ENCODE measurements at places on chromosomes 3 and 15.
A peak's percentile ranks its signal among the peaks of the same experiment; 100 is the strongest.

- DNase-seq, result no peak
These were observed 43.0 kb upstream of the UTS2B start for GRCh38 chr3:191373327-191373726.

GRCh38 chr15:59993950-59994401 is 10.1 kb upstream of the FOXB1 start:
- no peak for DNase-seq

DNA sequence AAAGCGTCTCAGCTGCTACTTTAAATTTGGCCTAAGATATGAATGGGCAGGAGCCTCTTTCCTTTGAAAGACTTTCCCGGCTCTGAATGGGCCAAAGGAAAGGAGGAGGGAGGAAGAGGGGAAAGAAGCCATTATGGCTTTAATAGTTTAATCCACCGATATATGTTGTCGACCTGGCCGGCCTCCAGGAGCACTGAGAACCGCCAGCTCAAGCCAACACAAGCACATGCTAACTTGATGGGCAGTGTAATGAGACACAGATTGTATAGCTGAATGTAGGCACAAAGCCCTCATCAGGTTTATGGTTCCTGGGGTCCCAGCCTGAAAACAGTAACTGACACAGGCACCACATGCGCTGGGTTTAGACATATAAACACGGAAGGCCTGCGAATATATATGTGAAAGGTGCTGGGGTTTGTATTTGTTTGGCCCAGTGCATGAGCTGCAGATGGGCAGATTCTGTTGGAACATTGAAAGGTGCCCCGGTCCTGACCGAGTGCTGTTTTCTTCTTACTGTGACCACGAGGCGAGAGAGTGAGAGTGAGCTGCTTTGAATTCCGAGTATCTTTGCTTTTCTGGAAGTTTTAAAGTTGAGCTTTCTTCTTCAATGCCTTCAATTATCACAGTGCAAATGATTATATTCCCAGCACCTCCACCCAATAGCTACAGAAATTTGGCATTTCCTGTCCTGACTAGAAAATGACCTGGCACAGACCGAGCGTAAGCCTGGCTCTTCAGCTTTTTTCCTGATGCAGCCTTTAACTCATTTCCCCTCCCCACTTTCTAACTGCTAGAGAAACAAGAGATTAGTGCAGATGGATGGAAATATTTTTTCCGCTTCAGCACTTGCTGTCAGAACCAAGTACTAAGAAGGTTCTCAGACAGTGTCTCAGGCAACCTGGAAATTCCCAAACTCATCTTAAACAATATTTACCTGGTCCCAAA is 267.3 kb downstream of the RORA start:
- no peak for DNase-seq

DNA sequence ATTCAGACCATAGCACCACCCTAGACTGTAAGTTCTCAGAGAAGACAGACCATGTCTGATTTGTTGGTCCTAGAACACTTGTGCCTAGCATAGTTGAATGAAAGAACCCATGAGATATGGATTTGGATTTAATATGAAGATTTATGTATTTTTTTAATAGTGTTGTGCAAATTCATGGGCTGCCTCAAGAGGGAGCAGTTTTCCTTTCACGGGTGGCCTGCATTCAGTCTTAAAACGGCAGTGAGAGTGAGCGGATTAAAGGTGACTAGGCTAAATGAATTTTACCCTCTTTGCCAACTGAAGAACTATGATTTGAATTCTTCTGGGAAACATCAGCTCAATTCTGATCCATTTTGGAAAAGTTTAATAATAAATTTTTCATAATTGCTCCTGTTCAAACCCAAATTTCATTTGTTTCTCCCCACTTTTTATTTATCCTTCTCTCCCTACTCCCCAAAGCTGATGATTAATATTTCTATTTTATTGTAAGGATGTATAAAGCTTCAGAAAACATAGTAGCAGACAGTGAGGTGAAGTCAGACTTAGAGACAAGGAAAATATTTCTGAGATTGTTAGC is 67.3 kb downstream of the MORC1 start:
- DNase-seq, result no peak

DNA sequence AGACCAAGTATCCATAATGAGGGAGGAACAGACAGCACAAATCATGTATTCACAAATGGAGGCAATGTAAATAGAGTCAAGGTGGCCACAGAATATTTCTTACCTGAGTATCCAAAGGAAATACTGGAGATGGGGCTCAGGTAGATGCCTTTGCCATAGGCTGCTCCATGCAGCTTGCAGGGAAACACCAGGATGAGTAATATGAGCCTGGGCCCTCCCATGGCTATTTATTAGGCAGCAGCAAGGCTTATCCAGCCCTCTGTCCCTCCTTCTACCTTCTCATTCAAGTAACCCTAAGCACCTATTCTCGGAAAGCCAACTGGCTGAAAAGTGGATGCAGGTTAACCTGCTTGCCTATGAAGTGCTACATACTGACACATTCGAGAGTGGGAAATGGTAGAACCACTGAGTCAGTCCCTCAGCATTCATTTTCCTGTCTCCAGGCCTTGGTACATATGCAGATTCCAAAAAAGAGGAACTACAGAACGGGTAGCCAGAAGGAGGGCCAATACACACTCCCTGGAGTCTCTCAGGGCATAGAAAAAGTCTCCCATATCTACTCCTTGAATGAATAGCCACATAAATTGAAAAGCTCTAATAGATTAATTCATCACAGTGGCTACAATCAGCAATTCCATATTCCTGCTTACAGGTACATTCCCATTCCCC is 18.3 kb upstream of the PKM start:
- no peak for DNase-seq

GRCh38 chr15:73403171-73403570 is 34.4 kb upstream of the HCN4 start:
- no peak for DNase-seq

GRCh38 chr3:13532631-13533030 is 16.3 kb upstream of the FBLN2 start:
- no peak for DNase-seq

DNA sequence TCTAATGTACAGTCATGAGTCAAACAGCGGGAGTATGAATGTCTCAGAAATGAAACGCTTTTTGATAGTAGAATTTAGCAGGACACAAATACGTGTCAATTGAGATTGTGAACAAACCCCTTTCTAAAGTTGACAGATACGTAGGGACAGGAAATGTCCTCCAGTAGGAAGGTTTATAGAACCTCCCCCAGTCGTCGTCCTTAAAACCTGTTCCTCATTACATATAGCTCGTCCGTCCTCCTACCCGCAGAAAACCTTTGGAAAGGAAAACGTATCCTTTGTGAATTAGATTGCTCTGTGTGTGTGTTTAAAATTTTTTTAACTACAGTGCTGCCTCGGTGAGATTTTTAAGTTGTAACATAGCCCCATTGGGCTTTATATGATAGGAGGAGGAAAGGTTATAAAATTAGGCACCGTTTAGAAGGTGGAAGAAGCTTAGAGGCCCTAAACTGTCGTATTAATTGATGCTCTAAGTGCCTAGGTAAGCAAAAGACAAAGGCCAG is 4.1 kb downstream of the UBE2E1 start:
- DNase-seq, result no peak

GRCh38 chr15:68666812-68667450 is 88.1 kb downstream of the CORO2B start:
- no peak for DNase-seq

DNA sequence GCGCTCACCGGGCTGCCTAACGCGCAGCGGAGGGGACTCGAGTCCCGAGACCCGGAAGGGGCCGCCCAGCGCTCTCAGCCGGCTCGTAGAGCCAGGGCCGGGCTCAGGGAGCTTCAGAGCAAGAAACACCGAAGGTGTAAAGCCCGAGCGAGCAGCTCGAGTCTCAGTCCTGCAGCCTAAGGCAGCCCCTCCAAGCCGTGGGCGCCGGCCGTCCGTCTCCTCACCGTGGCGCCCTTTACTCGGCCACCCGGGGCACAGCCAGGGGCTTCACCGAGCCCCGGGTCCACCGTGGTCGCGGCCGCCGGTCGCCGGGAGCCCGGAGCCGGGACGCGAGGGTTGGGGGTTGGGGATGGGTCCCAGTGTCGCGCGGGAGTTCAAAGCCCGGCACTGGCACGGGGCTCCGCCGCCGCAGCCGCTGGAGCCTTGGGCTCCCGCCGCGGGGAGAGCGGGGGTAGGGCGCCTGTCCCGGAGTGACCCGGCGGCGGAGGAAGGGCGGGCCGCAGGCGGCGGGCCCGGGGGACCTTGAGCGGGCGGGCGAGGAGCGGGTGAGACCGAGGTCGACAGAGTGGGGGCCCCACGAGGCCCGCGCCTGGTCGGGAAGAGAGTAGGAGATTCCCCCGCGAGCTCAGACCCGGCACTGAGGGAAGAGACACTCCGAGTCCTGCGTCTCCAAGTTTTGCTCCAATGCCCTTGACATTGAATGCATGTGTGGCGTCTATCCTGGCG is 26.9 kb upstream of the THRB start:
- no peak for DNase-seq

GRCh38 chr3:160472344-160472743 is 22.8 kb upstream of the TRIM59 start:
- DNase-seq, result no peak

DNA sequence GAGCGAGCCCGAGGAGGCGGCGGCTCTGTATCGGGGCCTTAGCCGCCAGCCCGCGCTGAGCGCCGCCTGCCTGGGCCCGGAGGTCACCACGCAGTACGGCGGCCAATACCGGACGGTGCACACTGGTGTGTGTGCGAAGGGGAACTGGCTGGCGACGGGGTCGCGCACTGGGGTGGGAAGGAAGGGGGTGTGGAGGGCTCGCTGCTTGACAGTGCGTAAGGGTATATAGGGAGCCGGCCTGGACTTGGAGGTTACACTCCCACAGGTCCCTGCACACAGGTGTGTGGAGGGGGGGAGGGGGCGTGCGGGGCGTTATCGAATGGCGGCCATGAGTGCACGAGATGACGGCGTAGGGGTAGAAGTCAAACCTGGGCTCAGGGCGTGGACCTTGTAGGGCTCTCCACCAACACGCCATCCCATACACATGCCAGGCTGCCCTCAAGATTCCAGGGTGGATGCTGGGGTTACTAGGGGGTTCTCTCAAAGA is 389 bp downstream of the APEH start:
- DNase-seq, result no peak

DNA sequence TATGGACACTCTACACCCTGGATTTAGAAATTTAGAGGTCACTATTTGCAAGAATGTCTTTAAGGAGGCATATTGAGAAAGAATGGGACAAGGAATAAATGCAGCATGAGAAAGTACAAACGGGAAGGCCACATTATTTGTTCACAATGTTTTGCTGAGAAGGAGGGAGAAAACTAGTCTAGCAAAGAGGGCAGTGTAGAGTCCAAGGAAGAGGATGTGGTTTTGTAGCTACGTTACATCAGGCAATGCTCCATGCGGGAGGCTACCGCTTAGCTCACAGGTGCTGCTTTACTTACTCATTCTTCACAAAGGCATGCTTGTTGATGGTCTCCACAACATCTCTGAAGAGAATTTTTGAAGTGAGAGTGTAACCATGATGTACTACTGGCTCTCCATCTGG is 191.1 kb downstream of the PLCH1 start:
- DNase-seq, result no peak

DNA sequence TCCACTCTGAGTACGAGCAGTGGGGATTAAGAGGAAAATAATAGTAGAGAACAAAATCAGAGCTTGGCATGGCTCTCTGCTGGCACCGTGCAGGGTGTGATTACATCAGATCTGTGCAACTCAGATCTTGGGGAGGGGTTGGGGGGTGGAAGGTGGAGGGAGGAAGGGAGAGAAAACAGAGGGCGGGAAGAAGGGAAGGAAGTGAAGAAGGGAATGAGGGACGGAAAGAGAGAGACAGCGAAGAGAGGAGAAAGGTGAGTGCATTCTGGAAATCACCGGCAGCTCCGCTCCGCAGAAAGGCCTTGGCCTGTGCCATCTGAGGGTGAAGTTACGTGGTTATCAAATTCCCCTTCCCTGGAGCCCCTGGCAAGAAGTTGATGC is 31.0 kb upstream of the ADAMTS17 start:
- no peak for DNase-seq

DNA sequence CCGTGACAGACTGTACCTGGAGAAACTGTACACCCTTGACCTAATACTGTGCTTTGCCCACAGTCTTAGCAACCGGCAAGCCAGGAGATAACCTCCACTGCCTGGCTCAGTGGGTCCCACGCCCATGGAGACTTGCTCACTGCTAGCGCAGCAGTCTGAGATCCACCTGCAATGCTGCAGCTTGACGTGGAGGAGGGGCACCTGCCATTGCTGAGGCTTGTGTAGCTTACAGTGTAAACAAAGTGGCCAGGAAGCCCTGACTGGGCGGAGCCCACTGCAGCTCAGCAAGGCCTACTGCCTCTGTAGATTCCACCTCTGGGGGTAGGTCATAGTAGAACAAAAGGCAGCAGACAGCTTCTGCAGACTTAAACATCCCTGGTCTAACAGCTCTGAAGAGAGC is 189.3 kb downstream of the EDEM1 start:
- DNase-seq, result no peak

- no peak for DNase-seq
These were observed 32.1 kb downstream of the KY start for GRCh38 chr3:134618478-134619300.

- no peak for DNase-seq
These were observed 217.9 kb downstream of the SATB1 start for GRCh38 chr3:18207226-18207625.

DNA sequence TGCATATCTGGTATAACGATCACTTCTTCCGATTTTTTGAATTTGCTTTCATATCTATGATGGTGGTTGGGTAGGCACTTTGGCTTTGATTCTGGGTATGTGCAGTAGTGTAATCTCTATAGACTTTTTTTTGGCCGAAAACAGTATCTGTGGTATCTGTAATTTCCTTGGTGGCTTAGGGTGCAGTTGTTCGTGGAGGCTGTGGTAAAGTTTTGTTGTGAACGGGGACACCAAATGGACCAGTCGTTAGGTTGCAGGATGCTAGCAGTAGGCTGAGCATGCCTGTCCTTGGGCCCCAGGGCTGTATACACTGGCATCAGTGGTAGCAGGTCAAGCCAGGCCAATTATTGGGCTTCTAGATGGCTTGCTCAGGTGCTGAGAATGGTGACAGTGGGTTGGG is 55.2 kb downstream of the CCDC66 start:
- no peak for DNase-seq

DNA sequence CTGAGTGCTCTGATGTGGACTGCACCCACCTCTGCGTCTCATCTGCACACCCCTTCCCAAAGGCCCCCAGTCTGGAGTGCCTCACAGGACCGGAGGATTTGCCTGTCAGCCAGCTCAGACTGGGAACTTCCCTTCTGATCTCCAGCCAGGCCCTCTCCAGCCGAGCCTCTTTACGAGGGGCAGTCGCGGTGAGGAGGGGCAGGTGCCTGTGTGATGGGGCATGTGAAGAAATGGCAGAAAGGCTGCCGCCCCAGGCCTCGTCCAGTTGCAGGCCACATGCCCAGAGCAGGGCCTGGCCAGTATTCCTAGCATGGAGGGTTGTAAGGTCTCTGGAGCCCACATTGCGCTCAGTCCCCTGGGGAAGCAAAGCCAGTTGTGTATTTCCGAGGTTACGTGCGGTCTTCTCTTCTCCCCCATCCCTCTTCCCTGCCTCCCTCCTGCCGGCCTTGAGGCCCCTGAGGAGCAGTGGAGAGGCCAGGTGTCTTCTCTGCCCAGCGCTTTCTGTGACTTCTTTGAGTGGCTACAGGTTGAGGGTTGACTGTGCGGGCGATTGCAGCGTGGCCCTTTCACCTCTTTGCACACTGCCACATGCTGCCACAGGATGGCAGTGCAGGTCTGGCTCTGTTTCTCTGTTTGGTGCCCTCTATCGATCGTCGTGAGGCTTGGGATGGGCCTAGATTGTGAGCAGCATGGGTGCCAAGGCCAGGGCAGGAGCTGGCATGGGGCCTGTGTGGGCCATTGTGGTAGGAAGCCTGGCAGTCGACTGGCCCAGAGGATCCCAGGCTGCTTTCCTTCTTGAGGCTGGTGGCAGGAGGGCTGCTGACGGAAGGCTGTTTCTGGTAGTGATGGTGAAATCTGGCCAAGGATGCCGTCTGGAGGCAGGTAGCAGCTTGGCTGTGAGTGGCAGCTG is 5.3 kb downstream of the CLK3 start:
- DNase-seq, result peak; percentile 42

Measured in stimulated activated CD8-positive, alpha-beta memory T cell treated with anti-CD3 and anti-CD28 coated beads, Interleukin-15, amount 100 ng/mL, for 4 hours (primary cell).